ENCODE measurements at places on chromosomes 16 and 17.
A peak's percentile ranks its signal among the peaks of the same experiment; 100 is the strongest.

- no peak for DNase-seq
Observed at GRCh38 chr17:65184235-65184959, 47.2 kb downstream of the RGS9 start.

GRCh38 chr17:28940142-28940541, 11.2 kb downstream of the PHF12 start:
- DNase-seq = no peak

GRCh38 chr17:82242977-82243647, 14.3 kb downstream of the SLC16A3 start:
- no peak for DNase-seq

- no peak for DNase-seq
Observed at GRCh38 chr17:28127196-28127595, 84.7 kb downstream of the NLK start.

GRCh38 chr17:19766421-19767270, 18.5 kb upstream of the ALDH3A1 start:
- DNase-seq = peak; percentile 76

DNA sequence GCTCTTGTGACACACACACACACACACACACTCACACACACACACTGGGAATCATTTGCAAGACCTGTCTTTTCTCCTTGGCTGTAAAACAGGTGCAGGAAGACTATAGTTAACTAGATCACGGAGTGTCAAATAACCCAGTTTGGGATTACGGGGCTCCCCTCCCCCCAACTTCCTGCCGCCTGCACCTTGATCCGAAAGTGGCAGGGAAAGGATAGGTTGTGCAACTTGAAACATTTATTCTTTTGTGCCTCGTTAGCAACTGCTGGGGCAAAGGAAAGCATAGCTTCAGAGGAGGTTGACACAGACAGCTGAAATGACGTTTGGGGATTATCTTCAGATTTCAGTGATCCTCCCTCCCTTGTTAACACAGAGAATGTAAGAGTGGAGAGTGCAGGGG, 149.5 kb downstream of the NTN1 start:
- DNase-seq = no peak
